Hepatocyte (in vitro differentiated cells): ENCODE measurements at places on chromosomes 3 and 15. TPM values are rescaled to one million over a fixed set of nuclear protein-coding genes. Genes with fewer than 3 reads are reported as not detected.

Gene EXD1
- total RNA-seq = not detected in 2 replicates

Gene CD86
- 0.56 TPM in 1 of 2 replicates, not detected in the other for total RNA-seq

Gene CLEC3B
- total RNA-seq = 0.64 and 1.3 TPM in 2 replicates

Gene AMOTL2
- 71.4 and 81.6 TPM in 2 replicates for total RNA-seq

Gene HDGFL3
- 35.7 and 50.6 TPM in 2 replicates for total RNA-seq

Gene KLHL25
- total RNA-seq = 5.9 and 10.0 TPM in 2 replicates

Gene GCNT3
- total RNA-seq = 17.5 and 21.6 TPM in 2 replicates

Gene ATP10A
- 0.77 and 1.4 TPM in 2 replicates for total RNA-seq

Gene PTH1R
- 13.9 and 14.5 TPM in 2 replicates for total RNA-seq

Gene GPR149
- 0.44 TPM in 1 of 2 replicates, not detected in the other for total RNA-seq

Gene P2RY12
- 0.07 and 0.48 TPM in 2 replicates for total RNA-seq

Gene GOLGA8T
- not detected in 2 replicates for total RNA-seq

Gene SLC24A5
- not detected in 2 replicates for total RNA-seq

Gene EIF4G1
- total RNA-seq = 206 and 254 TPM in 2 replicates

Gene SLC25A36
- total RNA-seq = 81.5 and 118 TPM in 2 replicates

Gene FBXO40
- total RNA-seq = not detected in 2 replicates

Gene REC114
- total RNA-seq = not detected in 2 replicates

Gene ANKRD34C
- total RNA-seq = 0.04 TPM in 1 of 2 replicates, not detected in the other

Gene CHL1
- total RNA-seq = 0.20 and 0.52 TPM in 2 replicates

Gene UROC1
- 2.2 and 4.2 TPM in 2 replicates for total RNA-seq

Gene MBD4
- total RNA-seq = 25.0 and 27.5 TPM in 2 replicates
